ENCODE measurements at places on chromosomes 12 and 14. TPM values are rescaled to one million over a fixed set of nuclear protein-coding genes. Genes with fewer than 3 reads are reported as not detected.

SYNDIG1L gene
- 0.78 TPM for polyA plus RNA-seq

SMCO2 gene
- polyA plus RNA-seq = 0.39 TPM

DNA sequence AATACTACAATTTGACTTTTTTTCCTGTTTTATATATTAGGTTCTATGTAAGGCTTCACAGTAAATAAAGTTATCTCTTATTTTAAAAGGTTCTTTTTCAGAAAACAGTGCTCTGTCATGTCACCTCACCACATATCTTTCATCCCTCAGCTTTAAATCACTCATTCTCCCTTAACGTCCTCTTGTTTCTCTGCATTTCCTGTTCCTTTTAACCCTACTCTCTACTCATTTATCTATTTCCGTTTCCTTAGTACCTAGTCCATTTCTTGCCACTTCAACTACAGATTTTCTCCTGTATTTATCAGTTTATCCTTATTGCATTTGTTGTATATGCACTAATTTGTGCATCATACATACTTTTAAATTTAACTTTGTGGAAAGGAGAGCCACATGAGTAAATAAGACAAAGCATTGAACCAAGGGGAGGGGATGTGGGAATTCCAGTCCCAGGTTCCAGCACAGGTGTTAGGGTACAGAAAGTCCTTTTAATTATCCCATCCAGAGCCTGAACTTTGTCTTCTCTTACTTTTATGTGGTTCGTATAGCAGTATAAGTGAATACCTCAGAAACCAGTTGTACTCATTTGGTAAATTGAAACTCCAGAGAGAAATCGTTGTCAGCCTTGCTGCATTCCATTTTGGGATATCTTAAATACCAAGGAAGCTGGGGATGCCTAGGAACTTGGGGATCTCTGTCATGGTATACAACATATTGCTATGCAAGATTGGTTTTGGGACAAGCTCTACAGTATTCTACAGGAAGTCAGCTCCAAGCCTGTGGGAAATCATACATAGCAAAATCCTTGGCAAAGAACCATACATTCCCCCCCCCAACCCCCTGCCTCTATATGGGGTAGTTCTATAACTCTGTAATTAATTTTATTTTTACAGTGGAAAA, 120.5 kb downstream of the DIP2B start:
- DNase-seq = no peak

- DNase-seq = no peak
Observed at GRCh38 chr12:128644664-128645296, 179.0 kb downstream of the SLC15A4 start.

- no peak for DNase-seq
Observed at GRCh38 chr14:96249029-96249428, 7.0 kb upstream of the BDKRB1 start.

GRCh38 chr12:30753233-30753632, 1.5 kb downstream of the CAPRIN2 start:
- DNase-seq = no peak

KLRG1 gene
- polyA plus RNA-seq = 4.1 TPM

OR4K13 gene
- polyA plus RNA-seq = not detected

LALBA gene
- polyA plus RNA-seq = not detected

ACACB gene
- 5.2 TPM for polyA plus RNA-seq

GRCh38 chr12:24931666-24932405, 17.1 kb downstream of the BCAT1 start:
- DNase-seq = no peak

GRCh38 chr12:2697057-2697800, 97.5 kb upstream of the FKBP4 start:
- no peak for DNase-seq

GRCh38 chr12:62588916-62589315, 122.3 kb downstream of the MON2 start:
- no peak for DNase-seq

DNA sequence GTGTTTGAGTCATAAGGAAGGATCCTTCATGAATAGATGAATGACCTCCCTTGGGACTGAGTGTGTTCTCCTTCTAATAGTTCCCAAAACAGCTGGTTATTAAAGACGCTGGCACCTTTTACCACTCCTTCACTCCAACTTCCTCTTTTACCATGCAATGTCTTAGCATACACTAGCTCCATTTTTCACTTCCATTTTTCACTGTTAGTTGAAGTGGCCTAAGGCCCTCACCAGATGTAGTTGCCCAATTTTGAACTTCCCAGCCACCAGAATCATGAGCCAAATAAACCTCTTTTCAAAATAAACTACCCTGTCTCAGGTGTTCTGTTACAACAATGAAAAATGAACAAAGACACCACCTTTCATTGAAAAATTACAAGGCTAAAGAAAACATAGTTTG, 64.7 kb downstream of the GPR65 start:
- no peak for DNase-seq

GRCh38 chr14:63535918-63536317, 7.3 kb downstream of the PPP2R5E start:
- DNase-seq = no peak

- DNase-seq = no peak
Observed at GRCh38 chr12:106994579-106995220, 7.8 kb upstream of the MTERF2 start.

SERPINA1 gene
- polyA plus RNA-seq = 5.7 TPM

DNA sequence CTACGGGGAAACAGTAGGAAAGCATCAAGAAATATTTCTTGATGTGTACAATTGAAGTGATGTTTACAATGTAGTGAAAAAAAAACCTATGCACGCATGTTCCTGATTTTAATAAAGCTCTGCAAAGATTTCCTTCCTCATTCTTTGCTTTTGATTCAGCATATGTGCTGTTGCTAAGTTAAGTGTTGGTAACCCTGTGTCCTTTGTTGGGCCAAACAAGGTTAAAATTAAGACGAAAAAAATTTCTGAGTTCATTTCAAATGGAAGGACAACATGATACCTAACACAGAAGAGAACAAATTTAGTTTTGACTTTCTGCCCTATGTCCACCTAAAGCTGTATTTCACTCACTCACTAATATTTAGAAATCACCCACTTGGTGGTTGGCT, 62.8 kb downstream of the PPP2R5C start:
- DNase-seq = no peak

- peak; percentile 67 for DNase-seq
Observed at GRCh38 chr12:132550830-132551640, 59.3 kb downstream of the LRCOL1 start.

GRCh38 chr12:118436002-118436730, 59.8 kb downstream of the SUDS3 start:
- DNase-seq = no peak

PZP gene
- not detected for polyA plus RNA-seq

DNA sequence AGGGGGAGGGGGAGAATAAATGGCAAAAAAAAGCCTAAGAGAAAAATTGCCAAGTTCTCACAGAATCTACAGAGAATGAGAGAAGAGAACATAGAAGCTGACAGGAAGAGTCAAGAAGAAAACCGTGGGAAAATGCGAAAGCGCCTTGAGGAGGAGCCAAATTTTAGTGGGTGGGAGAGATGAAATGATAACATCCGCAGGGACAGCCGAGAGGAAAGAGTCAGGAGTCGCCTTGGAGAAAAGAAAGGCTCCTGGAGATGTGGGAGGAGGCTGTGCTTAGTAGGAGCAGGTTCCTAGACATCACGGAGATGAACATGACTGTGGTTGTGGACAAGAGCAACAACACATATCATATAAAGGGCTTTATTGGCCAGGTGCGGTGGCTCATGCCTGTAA, 49.4 kb downstream of the PHLDA1 start:
- DNase-seq = no peak

DNA sequence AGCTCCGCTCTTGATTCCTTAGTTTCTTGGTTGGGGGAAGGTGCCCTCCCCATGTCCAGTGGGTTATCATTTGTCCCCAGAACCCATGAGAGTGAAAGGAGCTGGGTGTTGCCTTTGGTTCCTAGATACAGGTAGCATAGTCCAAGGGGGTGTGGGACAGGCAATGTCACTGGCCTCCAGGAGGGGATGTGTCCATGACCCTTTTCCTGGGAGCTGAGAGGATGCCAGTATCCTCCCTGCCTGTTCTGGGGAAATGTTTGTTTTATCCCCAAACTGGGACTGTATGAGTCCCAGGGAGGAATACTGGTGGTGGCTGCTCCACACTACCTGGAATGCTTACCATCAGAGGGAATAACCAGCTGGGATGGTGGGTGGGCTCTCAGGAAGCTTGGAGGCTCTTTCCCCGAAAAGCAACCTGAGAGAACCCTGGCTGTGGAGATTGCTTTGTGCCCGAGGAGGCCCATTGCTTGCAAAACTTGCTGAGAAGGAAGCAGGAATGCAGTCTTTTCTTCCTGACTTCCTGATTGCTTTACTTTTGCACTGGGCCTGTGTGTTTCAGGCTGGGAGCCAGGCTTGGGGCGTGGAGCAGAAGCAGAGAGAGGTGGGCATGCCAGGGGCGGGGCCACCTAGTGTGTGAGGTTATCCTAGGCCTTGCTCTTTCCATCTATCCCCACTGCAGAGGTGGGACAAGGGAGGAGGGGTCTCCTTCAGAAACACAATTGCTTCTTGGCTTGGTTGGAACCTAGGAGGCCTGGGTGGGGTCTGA, 715 bp upstream of the SLC10A1 start:
- no peak for DNase-seq

GRCh38 chr12:93592641-93593406, 20.3 kb downstream of the SOCS2 start:
- DNase-seq = no peak

DNA sequence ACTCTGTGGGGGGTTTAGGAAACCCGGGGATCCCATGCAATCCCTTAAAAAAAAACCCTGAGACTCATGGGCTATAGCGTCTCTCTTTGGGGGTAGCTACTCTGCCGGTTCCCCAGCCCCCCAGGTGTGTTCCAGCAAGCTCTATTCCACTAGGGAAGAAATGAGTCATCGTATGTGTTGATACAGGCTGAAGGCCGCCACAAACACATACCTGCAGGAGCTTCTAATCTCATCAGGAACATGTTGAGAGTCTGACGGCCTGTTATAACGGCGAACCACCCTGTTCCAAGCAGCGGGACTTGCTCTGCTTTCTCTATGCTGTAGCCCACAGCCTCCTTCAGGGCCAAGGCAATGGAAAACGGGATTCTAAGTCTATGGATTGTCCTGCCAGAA, 977 bp upstream of the KRT5 start:
- no peak for DNase-seq

DNA sequence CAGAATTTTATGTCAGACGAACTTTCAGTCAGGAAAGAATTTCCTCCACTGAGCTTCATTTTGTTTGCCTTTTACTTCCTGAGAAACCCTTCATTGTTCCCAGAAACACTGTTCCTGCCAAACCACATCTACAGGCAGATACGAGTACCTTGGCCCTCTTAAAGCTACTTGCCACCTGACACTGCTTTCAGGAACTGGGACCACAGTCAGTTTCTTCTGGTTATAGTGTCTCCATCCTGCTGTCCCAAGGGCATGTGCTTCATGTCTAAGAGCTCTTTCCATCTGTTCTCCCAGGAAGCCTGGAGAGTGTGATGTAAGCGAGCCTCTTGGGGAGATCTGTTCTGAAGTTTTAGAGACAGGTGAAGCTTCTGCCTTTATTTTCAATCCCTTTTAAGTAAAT, 161.7 kb upstream of the PLEKHA5 start:
- DNase-seq = no peak

RBMS2 gene
- 5.2 TPM for polyA plus RNA-seq

IGFBP6 gene
- polyA plus RNA-seq = 17.3 TPM

DNA sequence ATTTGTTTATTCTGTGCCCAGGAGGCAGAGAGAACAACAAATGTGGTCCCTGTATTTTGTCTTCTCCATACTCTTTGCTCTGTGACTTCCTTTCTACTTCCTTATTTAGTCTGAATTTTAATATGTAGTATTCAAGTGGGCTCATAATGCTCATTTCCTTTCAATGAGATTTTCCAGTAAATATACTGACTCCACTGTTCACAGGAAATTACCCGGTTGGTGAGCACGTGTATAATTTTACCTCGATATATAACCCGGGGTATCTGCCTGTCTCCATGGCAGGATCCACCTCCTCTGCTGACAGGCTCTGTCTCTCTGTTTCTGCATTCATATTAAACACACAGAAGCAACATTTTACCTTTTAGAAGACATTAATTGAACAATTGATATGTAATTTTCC, 166.0 kb downstream of the SLC38A4 start:
- no peak for DNase-seq

DNA sequence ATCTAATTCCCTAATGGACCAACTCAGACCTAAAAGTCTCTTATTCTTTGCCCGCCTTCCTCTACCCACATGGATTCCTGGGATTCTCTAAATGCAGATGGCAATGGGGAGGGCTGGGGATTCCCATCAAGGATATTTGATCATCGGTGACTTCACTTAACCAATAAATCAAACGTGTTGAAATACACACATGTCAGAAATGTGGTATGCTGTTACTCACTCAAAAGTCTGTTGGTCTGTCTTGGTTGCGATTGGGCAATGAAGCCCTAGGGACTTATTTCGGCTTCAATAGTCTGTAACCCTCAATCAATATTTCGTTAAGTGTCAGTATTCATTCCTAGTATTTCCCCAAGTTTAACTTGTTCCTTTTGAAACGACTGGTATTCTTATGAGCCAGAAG, 117.2 kb upstream of the DIO3 start:
- DNase-seq = no peak

EDDM3A gene
- polyA plus RNA-seq = not detected

DLK1 gene
- polyA plus RNA-seq = 233 TPM

- DNase-seq = no peak
Observed at GRCh38 chr12:49041881-49042484, 18.6 kb downstream of the KMT2D start.

DNA sequence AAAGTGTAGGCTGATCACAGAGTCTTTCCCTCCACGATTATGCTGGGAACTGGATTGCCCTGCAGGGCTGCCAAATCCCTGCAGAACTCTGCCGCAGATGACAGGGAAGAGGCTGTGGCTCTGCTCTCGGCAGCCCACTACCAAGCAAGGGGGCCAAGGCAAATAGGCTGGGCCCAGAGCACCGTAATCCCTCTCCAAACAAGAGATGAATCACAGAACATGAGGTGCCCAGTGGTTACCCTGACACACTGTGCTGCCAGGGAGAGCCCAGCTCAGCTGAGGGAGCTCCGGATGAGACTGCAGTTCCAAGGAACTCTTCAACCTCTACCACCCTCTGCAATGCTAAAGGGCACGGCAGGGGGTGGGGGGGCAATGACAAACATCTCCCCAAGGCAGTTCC, 33.9 kb downstream of the STON2 start:
- peak; percentile 46 for DNase-seq

- no peak for DNase-seq
Observed at GRCh38 chr12:125852116-125852515, 786.9 kb downstream of the AACS start.

DNA sequence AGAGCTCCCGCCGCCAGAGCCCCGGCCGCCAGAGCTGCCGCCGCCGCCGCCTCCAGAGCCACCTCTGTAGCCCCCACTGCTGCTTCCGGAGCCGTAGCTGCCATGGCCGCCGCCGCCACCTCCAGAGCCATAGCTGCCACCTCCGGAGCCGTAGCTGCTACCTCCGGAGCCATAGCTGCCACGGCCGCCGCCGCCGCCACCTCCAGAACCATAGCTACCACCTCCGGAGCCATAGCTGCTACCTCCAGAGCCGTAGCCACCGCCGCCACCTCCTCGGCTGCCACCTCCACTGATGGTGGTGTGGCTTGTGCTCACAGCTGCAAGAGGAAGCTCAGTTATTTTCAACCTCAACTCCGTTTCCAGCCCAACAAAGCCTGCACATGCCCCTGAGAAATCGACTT, 4.9 kb downstream of the KRT1 start:
- DNase-seq = no peak

All from brain (organoid and tissue), 16 donors.